CD4-positive, alpha-beta T cell treated with Interleukin-6 for 4 hours (primary cell): ENCODE measurements at places on chromosomes 12 and 14.
A peak's percentile ranks its signal among the peaks of the same experiment; 100 is the strongest.

DNA sequence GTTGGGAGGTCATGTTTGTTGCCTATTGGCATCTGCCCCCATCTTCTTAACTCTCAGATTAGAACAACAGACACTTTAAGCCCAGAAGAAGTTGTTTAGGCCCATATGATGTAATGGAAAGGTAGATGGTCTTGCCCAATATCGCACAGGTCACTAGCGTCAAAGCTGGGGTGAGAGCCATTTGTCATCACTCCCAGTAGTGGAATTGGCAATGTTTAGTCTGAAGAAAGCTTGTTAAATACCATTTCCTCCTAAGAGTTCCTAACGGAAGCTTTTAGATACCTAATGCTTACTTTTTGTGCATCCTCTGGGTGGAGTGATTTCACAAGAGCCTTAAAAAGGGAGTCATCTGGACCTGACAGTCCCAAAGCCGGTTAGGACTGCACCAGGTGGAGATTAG, 125.4 kb downstream of the DACT1 start:
- DNase-seq: no peak

GRCh38 chr14:100056964-100057795, 8.0 kb upstream of the EVL start:
- peak; percentile 54 for DNase-seq

- no peak for DNase-seq
These were observed 20.7 kb downstream of the NT5DC3 start for GRCh38 chr12:103820361-103820760.

- no peak for DNase-seq
These were observed 6.7 kb downstream of the LRP1 start for GRCh38 chr12:57134949-57135348.

- DNase-seq: no peak
These were observed 68.7 kb upstream of the PWP1 start for GRCh38 chr12:107616941-107617340.

DNA sequence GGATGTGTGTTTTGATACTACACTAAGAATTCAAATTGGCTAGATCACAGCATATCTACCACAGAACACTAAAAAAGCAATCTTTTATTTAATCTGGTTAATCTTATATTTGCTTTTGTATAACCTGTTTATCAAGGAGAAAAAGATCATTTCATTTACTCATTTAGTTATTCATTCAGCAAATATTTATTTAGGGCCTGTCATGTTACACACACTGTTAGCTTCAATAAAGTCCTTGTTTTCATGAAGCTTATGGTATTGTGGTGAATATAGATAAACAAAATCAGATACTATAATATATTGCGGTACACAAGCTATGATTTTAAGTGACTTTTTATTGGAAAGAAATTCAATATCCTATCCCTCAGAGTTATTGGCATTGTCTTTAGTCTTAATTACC, 350.8 kb downstream of the LRFN5 start:
- no peak for DNase-seq

DNA sequence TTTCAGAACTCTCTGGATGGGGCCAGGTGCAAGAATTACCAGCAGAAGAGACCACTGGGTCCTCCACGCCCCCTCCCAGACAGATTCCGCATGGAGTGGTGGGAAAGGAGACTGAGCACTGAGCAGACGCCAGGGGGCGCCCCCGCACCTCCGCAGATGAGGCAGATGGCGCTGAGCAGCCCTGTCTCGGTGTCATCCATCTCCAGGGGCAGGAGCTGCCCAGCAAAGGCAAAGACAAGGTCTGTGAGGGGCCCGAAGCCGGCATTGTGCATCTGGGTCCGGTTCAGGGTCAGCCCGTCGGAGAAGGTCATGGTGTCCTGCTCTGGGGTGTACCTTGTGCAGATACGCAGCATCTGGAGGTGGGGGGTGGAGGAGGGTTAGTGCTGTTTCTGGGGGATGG, 6.3 kb upstream of the ITGB7 start:
- DNase-seq: peak; percentile 90

DNA sequence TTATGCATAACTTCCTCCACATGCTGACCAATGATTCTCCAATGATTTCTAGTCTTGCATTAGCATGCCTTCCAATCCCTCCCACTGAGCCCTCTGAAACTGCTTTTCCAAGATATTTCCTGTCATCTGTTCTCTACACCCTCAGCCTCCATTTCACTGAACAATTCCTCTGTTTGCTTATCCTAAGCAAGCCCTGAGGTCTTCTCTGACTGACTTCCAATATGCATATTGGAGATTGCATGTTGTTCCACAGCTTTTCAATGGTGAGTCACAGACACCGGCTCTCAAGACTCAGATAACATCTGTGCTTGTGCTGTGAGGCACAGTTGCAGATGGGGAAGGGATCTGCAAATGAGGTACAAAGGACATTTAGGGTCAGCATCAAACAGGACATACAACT, 141.0 kb downstream of the SLC16A7 start:
- DNase-seq: no peak

- no peak for DNase-seq
These were observed 224.3 kb upstream of the NAV3 start for GRCh38 chr12:77606348-77606747.

- DNase-seq: no peak
These were observed 3.2 kb upstream of the TCP11L2 start for GRCh38 chr12:106299202-106299774.

- no peak for DNase-seq
These were observed 6.0 kb upstream of the VAMP1 start for GRCh38 chr12:6476489-6476888.

GRCh38 chr12:103632554-103633216, 45.6 kb downstream of the STAB2 start:
- peak; percentile 14 for DNase-seq

GRCh38 chr12:16198884-16199283, 78.6 kb downstream of the SLC15A5 start:
- DNase-seq: no peak

DNA sequence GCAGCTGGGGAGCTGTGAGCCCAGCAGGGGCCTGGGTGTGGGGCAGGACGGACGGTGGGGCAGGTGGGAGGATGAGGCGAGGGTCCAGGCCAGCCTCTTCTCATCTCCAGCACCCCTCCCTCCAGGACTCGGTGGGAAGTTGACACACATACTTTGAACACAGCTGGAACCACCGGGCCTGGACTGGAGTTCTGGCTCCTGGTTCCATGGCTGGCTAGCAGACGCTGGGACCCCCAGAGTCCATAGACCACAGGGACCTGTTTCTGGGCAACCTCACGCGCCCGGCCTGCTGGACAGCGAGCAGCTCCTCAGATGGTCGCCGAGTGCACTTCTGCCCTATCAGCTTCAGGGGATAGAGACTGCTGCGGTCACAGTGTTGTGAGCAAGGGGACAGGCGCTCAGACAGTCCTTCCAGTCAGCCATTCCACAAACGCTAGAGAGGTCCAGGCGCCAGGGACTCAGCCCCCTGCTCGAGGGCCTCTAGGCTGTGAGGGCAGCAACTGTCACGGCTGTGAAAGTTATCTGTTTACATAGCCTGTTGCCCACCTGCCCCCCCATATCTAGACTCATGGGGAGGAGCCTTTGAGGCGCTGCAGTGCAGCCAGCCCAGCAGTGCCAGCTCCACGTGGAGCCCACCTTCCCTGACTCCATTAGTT, 25.2 kb downstream of the TCHP start:
- no peak for DNase-seq

DNA sequence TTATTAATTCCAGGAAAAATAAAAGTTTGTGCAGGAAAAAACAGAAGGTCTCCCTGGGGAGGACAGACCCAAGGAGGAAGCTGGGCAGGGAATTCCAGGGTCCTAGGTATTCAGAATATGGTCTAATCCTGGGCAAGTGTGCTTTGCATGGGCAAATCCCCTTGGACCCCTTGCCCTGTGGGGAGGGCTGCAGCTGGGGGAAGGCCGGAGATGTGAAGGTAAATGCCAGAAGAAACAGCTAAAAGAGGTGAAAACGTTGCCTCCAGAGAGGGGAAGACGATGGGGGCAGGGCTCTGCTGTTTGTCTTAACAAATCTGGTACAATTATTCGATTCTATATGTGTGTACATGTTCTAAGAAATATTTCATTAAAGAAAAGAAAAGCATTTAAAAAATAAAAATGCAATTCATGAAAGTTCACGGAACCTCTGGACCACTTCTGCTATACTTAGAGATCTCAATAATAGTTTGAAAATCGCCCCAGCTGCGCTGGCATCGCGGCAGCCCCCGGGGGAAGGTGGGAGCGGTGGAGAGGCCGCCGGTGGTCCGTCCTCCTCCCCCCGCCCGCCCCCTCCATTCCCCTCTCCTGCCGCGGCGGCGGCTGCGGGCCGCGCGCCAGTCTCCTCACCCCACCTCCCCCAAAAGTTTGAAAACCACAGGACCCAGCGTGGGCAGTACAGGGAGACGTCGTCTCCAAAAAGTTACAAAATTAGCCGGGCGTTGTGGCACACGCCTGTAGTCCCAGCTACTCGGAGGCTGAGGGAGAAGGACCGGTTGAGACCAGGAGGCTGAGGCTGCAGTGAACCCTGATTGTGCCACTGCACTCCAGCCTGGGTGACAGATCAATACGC, 1.5 kb upstream of the PRPF40B start:
- no peak for DNase-seq

DNA sequence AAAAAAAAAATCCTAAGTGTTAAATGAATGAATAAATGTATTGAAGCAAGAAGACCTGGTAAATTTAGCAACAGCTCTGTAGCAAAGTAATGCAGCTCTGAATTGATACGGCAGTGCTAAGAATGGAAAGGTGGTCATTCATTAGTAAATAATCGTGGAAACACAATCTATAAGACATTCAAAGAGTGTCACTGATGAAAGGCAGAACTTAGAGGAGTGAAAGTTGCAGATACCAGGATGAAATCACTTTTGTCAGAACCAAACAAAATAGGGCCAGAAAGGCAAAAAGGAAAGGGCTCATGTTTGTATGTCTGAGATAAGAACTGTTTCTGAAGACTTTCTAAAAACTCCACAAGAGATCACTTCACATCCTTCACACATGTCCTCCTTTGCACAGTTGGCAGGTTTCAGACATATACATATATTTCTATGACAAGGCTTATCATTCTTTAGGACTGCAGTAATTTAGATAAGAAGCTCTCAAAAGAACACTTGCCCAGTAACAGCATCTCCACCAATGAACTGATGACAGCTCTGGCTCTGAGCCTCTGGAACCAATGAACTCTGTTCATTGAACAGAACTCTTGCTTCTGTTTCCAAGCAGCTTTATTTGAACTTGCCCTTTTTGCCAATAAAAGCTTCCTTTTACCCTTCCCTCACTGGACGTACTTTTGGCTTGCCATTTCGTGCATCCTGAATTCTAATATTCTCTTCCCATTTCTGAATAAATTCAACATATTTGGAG, 4.2 kb upstream of the LRR1 start:
- DNase-seq: no peak

DNA sequence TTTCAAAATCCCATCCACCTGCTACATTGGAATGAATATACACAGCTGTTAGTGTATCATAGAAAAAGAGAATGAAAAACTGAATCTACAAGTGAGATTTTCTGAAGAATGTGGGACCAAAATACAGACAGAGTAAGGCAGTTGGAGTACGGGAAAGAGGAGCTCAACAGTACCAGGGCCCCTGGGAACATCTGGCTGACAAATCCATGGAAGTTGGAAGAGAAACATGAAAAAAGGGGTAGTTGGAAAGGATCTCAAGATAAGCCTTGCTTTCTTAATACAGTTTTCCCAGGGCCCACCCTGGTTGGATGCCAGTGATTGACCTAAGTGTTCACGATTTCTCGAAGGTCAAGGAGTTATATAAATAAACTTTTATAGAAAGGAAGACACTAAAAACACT, 54.0 kb upstream of the SLCO1C1 start:
- DNase-seq: no peak

DNA sequence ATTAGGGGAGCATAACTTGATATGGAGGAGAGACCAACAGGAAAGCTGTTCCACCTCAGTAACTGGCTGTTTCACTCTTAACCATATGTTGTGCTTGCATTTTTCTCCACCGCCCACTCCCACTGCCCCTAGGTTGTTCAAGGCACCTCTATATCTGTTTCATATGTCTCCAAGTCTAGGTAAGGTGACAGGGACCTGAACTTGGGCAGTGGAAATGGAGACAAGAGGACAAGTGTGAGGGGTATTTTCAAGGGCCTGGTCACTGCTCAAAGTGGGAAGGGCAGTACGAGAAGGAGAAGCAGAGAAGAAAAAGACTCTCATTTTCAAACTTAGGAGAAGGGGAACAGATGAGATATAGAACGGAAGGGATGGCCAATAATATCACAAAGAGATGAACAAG, 3.1 kb downstream of the SLC38A1 start:
- no peak for DNase-seq

DNA sequence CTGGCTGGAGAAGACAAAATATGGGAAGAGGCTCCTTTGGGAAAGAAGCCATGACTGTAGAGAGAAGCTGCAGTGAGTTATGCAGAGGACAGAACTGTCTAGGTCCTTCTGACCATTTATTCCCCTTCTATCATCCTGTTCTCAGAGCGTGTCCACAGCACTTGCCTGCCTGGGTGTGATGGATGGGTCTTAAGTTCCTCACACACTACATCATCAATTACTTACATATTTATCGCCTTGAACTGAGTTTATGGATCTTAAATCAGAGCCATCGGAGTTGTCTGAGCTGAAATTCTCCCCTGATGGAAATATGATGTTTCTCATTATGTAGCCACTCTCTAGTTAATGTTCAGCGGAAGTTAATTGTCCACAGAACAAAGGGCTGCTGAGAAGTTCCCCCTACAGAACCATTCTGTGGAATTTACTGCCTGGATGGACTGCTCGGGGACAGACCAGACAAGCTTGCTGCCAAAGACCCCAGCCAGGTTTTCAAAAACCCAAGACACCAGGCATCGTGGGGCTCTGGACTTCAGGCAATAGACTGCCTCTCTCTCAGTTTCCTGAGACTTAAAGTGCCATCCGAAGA, 232.5 kb upstream of the NOS1 start:
- DNase-seq: no peak

DNA sequence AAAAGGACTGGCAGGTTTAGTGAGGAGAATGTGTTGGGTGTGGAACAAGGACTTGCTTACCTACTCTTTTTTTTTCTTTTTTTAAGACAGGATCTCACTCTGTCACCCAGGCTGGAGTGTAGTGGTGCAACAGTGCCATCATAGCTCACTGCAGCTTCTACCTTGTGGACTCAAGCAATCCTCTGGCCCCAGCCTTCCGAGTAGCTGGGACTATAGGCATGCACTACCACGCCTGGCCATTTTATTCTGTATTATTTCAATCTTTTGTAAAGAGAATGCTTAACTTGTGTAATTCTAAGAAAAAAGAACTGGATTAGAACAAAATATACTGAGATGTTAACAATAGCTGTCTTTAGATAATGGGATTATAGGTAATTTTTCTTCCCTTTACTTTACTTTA, 1.9 kb upstream of the VRTN start:
- DNase-seq: no peak
